ENCODE measurements at places on chromosomes 16 and 17.

DNA sequence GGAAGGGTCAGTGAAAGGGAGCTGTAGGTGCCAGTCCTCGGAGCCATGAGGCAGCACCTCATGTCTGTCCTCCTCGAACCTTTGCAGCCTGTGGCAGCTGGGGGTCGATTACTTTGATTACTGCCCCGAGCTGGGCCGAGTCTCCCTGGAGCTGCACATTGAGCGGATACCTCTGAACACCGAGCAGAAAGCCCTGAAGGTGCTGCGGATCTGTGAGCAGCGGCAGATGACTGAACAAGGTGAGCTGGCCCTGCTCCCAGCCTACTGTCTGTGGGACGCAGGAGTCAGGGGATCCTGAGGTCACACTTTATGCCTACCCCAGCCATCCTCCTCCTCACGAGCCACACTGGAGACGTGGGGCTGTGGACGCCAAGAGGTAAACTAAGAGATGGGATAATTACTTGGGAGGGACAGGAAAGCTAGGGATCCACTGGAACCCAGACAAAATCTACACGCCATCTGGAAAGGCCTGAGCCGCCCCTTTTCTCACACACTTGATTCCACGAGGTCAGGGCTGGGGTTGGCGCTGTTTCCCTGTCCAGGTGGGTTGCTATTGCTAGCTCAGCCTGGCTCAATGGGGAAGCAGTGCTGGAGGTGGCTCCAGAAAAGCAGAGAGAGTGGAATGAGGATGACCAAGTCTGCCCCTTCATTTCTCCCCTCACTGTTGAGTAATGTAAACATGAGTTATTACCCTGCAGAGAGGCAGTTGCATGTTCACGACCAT is 26.4 kb downstream of the NUP85 start:
- DNase-seq: no peak

DNA sequence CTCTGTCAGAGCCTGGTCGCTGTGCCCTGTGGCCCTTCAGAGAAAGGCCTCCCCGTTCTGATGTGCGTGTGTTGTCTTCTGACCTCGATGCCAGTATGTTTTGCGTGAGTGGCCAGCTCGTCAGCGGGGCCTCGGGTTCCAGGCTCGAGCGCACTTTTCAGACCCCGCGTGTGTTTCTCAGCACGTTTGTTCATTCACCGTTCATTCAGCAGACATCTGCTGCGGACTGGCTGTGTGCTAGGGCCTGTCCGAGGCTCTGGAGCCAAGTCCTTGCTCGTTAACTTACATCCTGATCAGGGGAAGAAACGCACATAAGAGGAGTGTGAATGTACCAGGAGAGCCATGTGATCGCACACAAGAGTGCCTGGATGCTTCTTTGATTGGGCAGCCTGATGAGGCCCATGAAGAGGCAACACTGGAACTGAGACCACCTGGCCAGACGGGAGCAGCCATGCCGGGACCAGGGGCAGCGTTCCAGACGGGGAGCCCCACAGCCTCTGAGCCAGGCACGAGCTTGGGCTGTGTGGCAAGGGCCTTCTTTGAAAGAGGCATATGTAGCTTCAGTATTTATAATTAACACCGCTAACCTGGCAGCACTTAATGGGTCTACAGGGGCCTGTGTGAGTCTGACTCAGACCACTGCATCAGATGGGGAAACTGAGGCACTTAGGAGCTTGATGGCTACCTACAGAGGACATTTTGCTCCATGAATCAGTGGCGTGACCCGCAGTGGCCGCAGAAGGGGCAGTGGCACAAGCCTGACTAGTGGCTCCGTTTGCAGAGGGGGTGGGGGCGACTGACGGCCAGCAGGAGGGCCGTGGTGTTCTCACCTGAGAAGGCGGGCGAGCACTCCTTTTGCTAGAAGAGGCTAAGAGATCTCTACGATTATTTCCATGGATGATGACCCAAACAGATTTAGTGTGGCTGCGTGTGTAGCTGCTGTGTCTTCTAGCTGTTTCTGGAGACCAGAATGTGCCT is 187.9 kb upstream of the CHMP6 start:
- DNase-seq: no peak

DNA sequence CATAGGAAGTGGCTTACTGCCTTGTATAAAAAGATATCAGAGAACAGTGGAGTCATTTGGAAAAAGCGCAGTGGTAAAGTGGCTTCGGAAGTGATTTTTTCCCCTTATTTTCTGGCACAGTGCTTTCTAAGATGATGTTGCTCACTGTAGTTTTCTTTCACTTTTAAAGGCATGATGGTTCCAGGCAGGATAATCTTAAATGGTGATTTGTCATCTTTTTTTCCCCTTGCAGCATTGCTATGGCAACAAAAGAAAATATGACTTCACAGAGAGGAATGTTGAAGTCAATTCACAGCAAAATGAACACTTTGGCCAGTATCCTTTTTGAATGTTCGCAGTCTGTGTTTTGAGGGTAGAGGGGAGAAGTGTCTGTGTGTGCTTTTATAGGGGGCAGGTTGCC is 42.5 kb downstream of the GOSR1 start:
- DNase-seq: no peak

DNA sequence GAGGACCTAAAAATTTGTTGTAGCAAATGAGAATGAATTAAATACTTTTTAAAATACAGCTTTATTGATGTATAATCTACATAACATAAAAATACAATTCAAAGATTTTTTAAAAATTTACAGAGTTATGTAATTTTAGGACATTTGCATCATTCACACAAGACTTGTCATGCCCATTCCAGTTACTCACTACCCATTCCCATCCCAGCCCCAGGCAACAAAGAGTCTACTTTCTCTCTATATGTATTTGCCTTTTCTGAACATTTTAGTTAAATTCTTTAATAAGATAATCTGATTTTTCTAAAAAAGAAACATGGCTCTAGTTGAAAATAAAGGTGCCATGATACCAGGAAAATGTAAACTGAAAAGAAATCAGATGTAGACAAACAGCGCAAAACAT is 354.2 kb downstream of the PMP22 start:
- DNase-seq: no peak

GRCh38 chr17:33124871-33125551 is 133.4 kb downstream of the SPACA3 start:
- no peak for DNase-seq

DNA sequence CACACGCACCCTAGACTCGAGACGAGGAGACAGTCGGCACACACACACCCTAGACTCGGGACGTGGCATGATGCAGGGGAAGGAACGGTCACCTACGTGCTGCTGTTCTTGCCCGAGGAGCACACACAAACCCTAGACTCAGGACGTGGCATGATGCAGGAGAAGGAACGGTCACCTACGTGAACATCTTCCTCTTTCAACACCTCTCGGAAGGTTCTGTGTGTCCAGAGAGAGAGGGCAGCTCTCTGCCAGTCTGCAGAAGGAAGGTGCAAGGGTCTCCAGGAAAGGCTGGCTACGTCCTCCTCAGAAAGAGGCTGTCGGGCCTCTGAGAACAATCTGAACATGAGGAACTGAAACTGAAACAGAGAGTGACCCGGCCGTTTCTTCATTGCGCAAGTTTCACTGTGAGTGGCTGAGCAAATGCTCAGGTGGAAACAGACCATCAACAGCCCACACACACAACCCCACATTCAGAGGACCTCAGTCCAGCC is 43.4 kb downstream of the ZNF276 start:
- DNase-seq: no peak

GRCh38 chr16:77599793-77600415 is 122.4 kb upstream of the NUDT7 start:
- no peak for DNase-seq

DNA sequence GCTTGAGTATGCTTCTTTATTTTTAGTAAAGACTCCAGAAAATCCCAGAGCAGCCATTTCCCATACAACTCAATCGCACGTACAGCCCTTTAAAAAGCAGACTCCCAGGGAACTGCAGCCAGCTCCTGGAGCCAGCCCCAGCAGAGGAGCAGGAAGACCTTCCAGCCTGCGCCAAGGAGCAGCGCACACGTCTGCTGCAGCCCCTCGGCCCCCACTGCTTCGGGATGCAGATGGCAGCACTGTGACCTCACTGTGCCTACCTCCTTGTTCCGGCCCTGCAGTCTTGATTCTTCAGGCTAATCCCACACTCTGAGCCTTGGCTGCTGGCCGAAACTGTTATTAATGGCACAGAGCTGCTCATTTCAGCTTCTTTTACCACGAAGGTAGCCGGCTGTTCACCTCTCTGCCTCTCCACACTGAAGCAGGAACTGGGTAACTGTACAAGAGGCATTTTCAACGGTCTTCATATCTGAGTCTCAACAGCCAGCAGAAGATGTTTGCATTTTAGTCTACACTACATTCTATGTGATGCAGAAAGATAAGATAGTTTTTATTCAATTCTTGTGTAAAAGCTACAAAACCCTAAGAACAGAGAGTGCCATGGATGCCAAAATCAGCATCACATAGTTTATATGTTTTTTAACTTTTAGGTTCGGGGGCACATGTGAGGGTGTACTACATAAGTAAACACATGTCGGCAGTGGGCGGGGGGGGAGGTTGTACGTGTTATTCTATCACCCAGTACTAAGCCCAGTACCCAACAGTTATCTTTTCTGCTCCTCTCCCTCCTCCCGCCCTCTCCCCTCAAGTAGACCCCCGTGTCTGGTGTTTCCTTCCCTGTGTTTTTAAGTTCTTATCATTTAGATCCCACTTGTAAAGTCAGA is 130.9 kb downstream of the ANKRD11 start:
- DNase-seq: no peak

- DNase-seq: no peak
These were observed 23.8 kb upstream of the CBLN1 start for GRCh38 chr16:49305406-49305805.

GRCh38 chr17:71392715-71393567 is 727.9 kb upstream of the SOX9 start:
- no peak for DNase-seq

GRCh38 chr17:81328489-81328888 is 33.4 kb upstream of the SLC38A10 start:
- no peak for DNase-seq

DNA sequence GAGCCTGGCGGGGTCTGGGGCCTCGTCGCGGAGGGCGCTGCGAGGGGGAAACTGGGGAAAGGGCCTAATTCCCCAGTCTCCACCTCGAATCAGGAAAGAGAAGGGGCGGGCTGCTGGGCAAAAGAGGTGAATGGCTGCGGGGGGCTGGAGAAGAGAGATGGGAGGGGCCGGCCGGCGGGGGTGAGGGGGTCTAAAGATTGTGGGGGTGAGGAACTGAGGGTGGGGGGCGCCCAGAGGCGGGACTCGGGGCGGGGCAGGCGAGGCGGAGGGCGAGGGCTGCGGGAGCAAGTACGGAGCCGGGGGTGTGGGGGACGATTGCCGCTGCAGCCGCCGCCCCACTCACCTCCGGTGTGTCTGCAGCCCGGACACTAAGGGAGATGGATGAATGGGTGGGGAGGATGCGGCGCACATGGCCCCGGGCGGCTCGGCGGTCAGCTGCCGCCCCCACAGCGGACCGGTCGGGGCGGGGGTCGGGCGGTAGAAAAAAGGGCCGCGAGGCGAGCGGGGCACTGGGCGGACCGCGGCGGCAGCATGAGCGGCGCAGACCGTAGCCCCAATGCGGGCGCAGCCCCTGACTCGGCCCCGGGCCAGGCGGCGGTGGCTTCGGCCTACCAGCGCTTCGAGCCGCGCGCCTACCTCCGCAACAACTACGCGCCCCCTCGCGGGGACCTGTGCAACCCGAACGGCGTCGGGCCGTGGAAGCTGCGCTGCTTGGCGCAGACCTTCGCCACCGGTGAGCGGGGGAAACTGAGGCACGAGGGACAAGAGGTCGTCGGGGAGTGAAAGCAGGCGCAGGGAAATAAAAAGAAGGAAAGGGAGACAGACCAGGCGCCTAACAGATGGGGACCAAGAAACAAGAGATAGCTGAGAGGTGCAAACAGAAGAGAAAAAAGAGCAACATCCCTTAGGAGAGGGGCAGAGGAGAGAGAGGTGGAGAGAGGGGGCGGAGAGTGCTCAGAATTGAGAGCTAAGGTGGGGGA is at the start of gene PNMT:
Gene PNMT (plus strand): TSS at position 509 of the 980 bp plus-strand sequence. CDS start 23 bp downstream, at position 532.
- peak; percentile 32 for DNase-seq

- DNase-seq: no peak
These were observed 6.9 kb upstream of the LITAF start for GRCh38 chr16:11593581-11593980.

GRCh38 chr16:79421126-79421525 is 179.4 kb downstream of the MAF start:
- DNase-seq: no peak

GRCh38 chr17:21252796-21253645 is at the start of gene NATD1:
Gene NATD1, minus strand, starts transcription at chr17:21253410. Its CDS starts 146 bp downstream, at chr17:21253264.
- peak; percentile 71 for DNase-seq

DNA sequence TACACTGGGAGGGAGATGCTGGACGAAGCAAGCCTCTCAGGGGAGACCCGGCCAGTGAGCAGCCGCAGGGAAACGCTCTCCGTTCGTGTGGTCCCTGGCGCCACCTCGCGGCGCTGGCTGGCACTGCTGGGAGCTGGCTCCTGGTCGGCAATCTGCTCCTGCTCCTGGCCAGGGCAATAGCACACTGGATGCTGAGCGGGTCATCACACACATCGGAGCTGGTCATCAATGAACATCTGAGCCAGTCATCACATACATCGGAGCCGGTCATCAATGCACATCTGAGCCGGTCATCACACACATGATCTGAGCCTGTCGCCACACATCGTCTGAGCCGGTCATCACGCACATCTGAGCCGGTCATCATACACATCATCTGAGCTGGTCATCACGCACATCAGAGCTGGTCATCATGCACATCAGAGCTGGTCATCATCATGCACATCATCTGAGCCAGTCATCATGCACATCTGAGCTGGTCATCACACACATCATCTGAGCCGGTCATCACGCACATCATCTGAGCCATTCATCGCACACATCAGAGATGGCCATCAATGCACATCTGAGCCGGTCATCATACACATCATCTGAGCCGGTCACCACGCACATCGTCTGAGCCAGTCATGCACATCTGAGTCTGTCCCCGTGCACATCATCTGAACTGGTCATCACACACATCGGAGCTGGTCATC is 217.3 kb downstream of the RBFOX3 start:
- DNase-seq: peak; percentile 39

GRCh38 chr16:8430401-8430800 is 159.9 kb downstream of the TMEM114 start:
- DNase-seq: no peak

DNA sequence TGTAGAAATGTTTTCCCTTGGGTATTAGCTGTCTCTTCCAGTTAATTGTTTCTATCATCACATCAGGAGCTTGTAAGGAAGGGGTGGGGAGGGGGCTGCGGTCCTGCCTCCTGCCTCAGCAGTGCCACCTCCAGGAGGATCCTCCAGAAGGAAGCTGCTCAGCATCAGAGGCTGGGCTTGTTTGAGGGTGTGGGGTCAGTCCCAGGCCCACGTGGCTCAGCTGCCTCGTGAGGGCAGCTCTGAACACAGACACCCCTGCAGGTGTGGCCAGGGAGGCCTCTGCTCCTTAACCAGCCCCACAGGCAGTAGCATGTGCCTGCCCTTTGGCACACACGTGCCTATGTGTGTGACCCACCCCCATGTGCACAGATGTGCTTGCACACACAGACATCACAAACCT is 46.3 kb downstream of the MRM1 start:
- no peak for DNase-seq

DNA sequence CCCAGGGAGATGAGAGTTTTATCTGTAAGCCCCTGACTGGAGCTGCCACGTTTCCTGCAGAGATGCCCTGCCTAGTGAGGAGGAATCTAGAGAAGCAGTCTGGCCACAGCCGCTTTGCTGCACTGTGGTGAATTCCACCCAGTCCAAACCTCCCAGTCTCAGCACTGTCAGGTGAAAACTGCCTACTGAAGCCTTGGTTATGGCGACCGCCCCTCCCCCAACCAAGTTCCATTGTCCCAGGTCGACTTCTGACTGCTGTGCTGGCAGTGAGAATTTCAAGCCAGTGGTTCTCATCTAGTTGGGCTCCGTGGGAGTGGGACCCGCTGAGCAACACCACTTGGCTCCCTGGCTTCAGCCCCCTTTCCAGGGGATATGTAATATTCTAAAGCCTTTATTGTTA is 10.2 kb upstream of the LYZL6 start:
- DNase-seq: no peak
